ENCODE measurements at places on chromosomes 12 and 14. TPM values are rescaled to one million over a fixed set of nuclear protein-coding genes. Genes with fewer than 3 reads are reported as not detected.

Gene P2RX4
- total RNA-seq = 32.8 TPM

Gene TBK1
- total RNA-seq = 22.6 TPM

Gene LRRC43
- 4.4 TPM for total RNA-seq

Gene ASB2
- total RNA-seq = 122 TPM

DNA sequence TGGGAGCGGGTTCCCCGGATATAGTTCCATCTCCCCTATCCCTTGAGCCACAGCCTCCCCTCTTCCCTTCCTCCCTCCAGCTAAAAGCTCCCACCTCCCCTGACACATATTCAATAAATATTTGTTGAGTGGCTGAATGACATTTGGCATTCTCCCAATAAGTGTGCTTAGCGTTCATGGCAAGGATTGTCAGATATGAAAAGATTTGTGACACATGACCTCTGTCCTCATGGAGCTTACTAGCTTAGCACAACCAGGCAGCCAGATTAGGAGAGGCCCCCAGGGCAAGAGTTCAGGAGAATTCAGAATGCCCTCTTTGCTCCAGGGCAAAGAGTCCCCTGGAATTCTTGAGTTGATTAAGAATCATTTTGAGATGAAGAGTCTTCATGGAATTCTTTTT, 22.5 kb upstream of the SLC6A12 start:
- no peak for ATAC-seq

DNA sequence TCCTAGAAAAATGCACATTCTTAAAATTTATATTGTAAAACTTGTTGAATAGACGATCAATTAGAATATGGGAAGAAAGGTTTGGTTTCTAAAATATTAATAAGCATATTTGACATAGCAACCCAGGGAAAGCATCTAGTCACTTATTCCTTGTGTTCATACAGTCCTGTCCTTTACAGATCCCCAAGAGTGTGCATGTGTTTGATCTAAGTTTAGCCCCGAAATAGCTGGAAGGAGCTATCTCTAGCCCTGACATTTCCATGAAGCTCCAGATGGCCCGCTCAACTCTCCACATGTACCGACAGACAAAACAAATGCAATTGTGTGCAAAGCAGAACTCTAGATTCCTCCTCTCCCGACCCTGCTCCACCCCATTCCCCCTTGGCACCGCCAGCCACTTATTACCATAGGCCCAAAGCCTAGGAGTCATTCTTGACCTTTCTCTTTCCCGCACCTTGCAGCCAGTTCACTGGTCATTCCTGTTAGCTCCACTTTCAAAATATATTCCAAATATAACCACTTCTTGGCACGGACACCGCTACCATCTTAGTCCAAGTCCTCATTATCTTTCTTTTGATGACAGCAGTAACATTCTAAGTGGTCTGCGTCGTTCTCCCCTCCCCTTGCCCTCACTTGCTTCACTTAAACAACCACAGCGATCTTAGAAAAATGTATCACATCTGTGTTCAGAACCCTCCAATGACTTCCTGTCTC, 45.4 kb upstream of the GZMB start:
- ATAC-seq = no peak

- no peak for ATAC-seq
These were observed 13.6 kb upstream of the FOXN3 start for GRCh38 chr14:89430391-89431236.

DNA sequence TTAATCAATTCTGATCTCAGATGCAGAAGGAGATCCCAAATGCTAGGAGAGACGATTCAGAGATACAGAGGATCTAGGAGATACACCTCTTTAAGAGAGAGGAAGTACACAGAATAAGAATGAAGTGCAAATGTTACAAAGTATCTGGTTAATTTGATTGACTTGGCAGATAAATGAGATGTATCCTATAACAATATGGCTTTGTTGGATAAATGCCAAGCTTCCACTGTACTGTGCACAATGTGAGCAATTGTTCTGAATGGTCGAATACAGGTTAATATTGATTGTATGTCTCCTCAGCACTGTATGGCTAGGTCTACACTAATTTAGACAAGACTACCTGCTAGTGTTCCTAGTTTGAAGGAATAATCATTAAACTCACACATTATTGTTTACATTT, 119.6 kb upstream of the PTPRB start:
- ATAC-seq = no peak

DNA sequence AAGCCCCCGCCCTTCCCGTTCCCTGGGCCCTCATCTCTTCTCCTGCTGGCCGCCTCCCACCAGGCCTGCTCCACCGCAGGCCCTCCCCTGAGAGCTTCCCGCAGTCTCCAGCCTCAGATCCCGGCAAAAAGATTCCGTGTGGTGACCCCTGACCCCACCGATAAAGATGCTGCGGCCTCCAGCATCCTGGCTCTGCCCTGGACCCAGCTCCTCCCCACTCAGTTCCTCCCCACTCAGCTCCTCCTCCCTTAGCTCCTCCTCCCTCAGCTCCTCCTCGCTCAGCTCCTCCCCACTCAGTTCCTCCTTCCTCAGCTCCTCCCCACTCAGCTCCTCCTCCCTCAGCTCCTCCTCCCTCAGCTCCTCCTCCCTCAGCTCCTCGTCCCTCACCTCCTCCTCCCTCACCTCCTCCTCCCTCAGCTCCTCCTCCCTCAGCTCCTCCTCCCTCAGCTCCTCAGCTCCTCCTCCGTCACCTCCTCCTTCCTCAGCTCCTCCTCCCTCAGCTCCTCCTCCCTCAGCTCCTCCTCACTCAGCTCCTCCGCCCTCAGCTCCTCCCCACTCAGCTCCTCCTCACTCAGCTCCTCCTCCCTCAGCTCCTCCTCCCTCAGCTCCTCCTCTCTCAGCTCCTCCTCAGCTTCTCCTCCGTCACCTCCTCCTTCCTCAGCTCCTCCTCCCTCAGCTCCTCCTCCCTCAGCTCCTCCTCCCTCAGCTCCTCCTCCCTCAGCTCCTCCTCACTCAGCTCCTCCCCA, 17.0 kb downstream of the NOC4L start:
- no peak for ATAC-seq

DNA sequence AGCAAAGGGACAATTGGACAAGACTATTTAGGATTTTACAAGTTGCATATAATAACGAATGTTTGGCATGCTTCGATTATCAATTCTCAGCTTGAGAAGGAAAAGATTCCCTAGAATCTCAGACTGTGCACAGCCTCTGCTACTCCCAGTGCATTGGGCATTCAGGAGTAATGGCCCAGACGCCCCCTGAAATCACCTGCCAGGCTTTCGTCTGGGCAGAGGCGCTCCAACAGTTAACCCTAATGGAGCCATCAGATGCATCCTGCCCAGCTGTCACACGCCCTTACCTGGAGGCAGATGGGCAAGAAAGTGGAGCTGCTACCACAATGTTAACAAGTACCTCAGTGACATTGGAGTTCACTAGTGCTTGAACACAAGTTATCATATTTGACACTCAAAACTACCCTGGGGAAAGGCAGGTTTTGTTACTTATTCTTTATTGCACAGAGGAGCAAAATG, 927 bp upstream of the LRP6 start:
- no peak for ATAC-seq

GRCh38 chr12:14948672-14949071, 10.3 kb upstream of the ERP27 start:
- ATAC-seq = peak; percentile 75

DNA sequence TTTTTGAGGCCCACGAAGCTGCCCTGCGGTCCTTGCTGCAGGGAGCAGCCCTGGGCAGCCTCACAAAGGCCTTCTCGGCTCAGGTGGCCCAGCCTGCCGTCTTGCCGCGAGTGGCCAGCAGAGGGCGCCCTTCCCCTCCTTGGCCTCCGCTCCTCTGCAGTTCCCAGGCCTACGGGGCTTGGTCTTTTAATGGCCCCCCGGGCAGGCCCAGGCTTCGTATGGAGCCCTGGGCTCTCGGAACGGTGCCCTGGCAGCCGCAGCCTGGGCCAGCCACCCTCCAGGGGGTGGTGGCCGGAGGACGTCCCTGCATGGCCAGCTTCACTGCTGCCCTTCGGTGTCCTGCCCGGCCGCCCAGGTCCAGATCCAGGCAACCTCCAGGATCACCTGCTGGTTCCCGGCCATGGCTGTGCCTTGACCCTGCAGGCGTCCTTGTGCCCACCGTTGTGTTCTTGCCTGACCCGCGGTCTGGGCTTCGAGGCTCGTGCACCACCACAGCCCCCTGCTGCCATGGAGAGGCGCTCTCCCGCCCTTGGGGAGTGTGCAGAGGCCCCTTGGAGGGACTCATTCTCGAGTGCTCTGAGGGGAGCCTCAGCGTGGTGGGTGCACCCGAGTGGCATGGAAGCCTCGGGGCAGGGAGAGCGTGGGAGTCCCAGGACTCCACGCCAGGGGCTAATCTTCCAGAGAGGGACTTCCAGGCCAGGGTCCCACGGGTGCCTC, 9.4 kb downstream of the ASPG start:
- no peak for ATAC-seq

DNA sequence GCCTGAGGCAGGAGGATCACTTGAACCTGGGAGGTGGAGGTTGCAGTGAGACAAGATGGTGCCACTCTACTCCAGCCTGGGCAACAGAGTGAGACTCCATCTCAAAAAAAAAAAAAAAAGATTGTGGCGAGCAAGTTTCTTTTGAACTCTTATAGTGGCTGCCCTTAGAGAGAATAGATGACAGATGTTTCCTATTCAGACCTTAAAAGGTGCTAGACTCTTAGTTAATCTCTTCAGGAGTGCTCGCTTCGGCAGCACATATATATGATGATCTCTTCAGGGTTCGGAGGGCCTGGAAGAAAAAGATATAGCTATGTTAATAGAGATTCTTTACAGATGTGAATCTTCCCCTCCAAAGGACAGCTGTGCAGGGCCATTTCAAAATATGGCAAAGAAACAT, 73.1 kb upstream of the AMN1 start:
- ATAC-seq = no peak

- no peak for ATAC-seq
These were observed 16.7 kb downstream of the CHST11 start for GRCh38 chr12:104473374-104473983.

- no peak for ATAC-seq
These were observed 41.1 kb downstream of the GRIP1 start for GRCh38 chr12:66637699-66638301.

DNA sequence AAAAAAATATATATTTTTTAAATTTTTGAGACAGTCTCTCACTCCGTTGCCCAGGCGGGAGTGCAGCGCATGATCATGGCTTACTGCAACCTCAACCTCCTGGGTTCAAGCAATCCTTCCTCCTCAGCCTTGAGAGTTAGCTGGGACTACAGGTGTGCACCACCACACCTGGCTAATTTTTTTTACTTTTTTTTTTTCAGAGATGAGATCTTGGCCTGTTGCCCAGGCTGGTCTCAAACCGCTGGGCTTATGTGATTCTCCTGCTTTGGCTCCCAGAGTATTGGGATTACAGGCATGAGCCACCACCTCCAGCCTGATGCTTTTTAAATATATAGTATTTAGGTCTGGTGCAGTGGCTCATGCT, 24.5 kb downstream of the MDM2 start:
- ATAC-seq = no peak

GRCh38 chr14:103206836-103207387, 83.7 kb downstream of the TNFAIP2 start:
- peak; percentile 79 for ATAC-seq

GRCh38 chr12:75587340-75588106, 76.1 kb upstream of the KRR1 start:
- ATAC-seq = no peak

- no peak for ATAC-seq
These were observed 5.2 kb downstream of the GPX2 start for GRCh38 chr14:64937171-64937820.

DNA sequence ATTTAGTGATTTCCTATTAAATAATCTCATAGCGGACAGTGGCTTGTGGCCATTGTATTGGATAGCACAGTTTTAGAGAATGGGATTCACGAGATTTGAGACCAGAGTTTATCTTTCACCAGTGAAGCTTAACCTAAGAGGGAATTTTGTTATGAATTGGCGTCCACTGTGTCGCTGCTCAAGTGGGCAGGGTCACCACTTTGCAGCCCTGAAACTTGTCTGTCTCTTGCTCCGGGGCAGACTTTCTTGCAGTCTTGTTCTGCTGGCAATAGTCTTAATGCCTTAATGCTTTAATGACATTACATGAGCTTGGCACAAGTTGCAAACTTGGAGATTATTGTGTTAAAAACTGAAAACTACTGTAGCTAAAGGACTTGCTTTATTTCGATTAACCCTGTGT, 72.8 kb upstream of the PPM1H start:
- ATAC-seq = no peak

DNA sequence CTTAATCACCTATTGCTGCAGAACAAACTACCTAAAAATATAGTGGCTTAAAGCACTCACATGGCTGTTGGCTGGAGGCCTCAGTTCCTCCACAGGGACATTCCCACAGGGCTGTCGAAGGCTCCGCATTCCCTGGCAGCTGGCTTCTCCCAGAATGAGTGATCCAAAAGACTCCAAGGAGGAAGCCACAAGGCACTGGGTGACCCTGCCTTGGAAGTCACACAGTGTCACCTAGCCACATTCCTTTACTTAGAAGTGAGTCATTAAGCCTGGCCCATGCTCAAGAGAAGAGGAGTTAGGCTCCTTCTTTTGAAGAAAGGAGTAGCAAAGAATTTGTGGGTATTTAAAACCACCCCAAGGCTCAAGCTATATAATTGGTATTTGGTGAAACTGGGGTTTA, 63.9 kb upstream of the MAP1LC3B2 start:
- no peak for ATAC-seq

GRCh38 chr14:35898217-35898775, 72.2 kb downstream of the BRMS1L start:
- no peak for ATAC-seq

- no peak for ATAC-seq
These were observed 49.8 kb downstream of the ADCK1 start for GRCh38 chr14:77849711-77850110.

DNA sequence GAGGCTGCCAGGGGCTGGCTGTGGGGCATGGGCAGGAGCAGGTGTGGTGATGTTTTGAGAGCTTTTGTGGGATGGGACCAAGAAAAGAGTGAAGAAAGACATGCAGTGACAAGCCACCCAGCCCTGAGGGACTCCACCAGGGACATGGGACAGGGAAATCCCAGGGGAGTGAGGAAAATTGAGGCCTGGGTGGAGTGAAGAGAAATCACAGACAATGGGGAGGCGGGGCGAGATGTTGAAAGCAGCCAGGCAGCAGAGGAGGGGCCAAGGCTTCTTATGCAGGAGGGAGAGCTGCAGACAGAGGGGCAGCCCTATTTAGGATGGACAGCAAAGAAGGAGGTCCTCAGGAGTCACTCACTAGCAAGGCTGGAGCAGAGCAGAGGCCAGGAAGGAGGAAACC, 4.2 kb upstream of the KRT1 start:
- ATAC-seq = no peak

DNA sequence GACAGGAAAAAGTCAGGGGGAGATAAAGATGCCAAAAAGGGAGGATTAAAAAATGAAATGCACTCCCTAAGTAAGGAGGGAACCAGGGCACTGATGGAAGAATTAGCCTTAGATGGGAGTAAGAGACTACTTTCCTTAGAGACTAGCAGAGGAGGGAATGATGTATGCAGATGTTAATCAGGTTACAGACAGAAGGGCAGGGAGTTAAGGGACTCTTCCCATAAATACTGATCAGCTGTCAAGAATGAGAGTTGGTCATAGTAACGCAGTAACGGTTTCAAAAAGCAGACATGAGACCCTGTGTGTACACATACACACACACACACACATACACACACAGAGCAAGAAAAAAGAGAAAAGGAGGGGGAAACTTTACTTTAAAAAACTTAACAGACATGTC, 93.4 kb downstream of the PHLDA1 start:
- ATAC-seq = no peak

Measured in gastroesophageal sphincter (tissue), 4 donors.